ENCODE measurements at places on chromosomes 6 and 20. TPM values are rescaled to one million over a fixed set of nuclear protein-coding genes. Genes with fewer than 3 reads are reported as not detected.

- H3K27ac ChIP-seq, result peak overlapping the region; percentile 15
- no peaks in the 10 kb centered on the region for H3K27me3 ChIP-seq
- no peak overlapping the region for H3K4me3 ChIP-seq
- DNase-seq, result no peak
These were observed 1.4 kb upstream of the EEF1A2 start for GRCh38 chr20:63500151-63500901.

- no peaks in the 10 kb centered on the region for H3K27me3 ChIP-seq
- H3K4me1 ChIP-seq, result peaks cover 47% of the 10 kb centered on the region
- H3K4me3 ChIP-seq, result no peak overlapping the region
- H3K27ac ChIP-seq, result peak overlapping the region; percentile 3
These were observed 13.6 kb downstream of the FGD2 start for GRCh38 chr6:37019065-37019450.

DNA sequence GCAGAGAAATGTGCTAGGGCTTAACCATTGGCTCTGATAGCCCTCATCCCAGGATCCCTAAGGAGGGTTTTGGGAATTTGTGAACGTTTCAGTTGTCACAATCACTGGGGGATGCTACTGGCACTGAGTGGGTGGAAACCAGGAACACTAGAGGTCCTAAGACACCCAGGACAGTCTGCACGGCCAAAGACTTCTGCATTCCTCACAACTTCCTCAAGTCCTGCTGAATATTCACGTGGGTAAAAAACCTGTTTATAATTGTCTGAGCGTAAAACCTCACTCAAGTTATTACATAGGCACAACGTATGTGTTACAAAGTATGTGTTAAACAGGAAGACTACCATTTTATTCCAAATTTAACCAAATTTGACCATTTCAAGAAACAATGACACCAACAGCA, 52.4 kb downstream of the GMDS start:
- H3K27ac ChIP-seq, result no peak overlapping the region
- no peaks in the 10 kb centered on the region for H3K36me3 ChIP-seq
- DNase-seq, result no peak
- no peak overlapping the region for H3K4me3 ChIP-seq
- peaks cover 10% of the 10 kb centered on the region for H3K4me1 ChIP-seq

- no peak overlapping the region for H3K27ac ChIP-seq
- no peaks in the 10 kb centered on the region for H3K4me1 ChIP-seq
- no peaks in the 10 kb centered on the region for H3K36me3 ChIP-seq
- H3K27me3 ChIP-seq, result no peaks in the 10 kb centered on the region
- DNase-seq, result no peak
These were observed 957.5 kb upstream of the EPHA7 start for GRCh38 chr6:94376876-94377275.

DNA sequence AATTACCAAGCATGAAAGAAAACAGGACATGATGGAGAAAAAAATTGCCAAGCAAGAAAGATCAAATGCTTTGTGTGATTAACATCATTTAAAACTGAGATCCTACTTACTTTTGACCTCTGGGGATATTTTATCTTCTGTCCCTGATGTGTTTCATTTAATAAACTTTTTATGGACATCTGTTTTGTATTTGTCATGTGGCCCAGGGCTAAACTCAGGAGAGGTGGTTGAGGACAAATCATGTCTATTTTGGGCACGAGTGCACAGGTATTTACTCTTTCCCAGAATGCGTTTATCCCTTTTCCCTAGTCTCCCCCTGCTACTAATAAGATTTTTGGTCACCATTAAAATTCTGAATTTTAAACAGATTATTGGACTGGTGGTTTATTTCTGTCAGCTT, 128.2 kb downstream of the NCOA3 start:
- H3K27ac ChIP-seq, result no peak overlapping the region
- DNase-seq, result no peak
- no peaks in the 10 kb centered on the region for H3K36me3 ChIP-seq
- H3K4me3 ChIP-seq, result no peak overlapping the region
- H3K4me1 ChIP-seq, result no peaks in the 10 kb centered on the region

DNA sequence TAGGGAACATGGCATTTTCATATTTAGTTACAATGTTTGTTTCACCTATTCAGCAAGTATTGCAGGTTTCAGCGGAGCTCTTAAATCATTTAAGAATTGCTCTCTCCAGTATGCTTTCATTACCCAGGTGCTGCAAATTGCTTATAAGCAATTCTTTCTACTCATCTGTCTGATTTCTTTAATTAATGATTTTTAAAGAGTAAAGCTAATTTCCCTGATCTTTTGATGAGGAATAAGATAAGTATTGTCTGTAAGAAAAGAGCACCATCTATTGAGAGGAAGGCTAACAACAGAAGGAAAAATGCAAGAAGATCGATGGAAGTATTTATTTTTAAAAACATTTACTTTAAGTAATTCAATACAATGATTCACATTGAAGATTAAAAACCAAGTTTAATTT, 2.0 kb downstream of the OPRM1 start:
- no peak for DNase-seq
- no peaks in the 10 kb centered on the region for H3K36me3 ChIP-seq
- no peaks in the 10 kb centered on the region for H3K4me1 ChIP-seq
- no peak overlapping the region for H3K27ac ChIP-seq
- H3K4me3 ChIP-seq, result no peak overlapping the region
- peaks cover 7% of the 10 kb centered on the region for H3K27me3 ChIP-seq

DNA sequence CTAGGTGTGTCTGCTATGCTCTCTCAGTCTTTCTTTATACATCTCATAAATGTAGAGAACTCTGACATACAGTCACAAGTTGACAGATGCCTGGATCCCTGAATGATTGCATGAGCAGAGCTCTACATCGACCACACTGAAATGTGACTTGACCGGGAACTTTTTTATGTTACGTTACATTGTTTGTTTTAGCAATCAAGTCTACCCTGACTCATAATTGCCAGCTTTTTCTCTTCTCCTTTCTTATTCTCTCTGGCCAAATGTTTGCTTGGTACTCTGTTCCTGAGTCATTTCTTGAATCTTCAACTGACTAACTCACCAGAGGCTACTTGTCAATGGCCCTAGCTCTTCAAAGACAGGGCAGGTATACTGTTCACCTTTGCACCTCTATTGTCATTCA, 213.6 kb upstream of the DTNBP1 start:
- no peak overlapping the region for H3K4me3 ChIP-seq
- no peaks in the 10 kb centered on the region for H3K27me3 ChIP-seq
- no peak overlapping the region for H3K27ac ChIP-seq
- no peak for DNase-seq

GRCh38 chr20:1390581-1391403, 2.1 kb downstream of the FKBP1A start:
- H3K4me3 ChIP-seq, result peak overlapping the region; percentile 99
- H3K27me3 ChIP-seq, result no peaks in the 10 kb centered on the region
- peaks cover 13% of the 10 kb centered on the region for H3K4me1 ChIP-seq
- H3K27ac ChIP-seq, result no peak overlapping the region
- H3K36me3 ChIP-seq, result 0 out of 2 replicates have a peak, but pooled peaks cover 2% of the 10 kb centered on the region

GRCh38 chr20:32040142-32040953, 11.7 kb upstream of the HCK start:
- no peak overlapping the region for H3K4me3 ChIP-seq
- DNase-seq, result no peak
- H3K27ac ChIP-seq, result no peak overlapping the region
- peaks cover 30% of the 10 kb centered on the region for H3K27me3 ChIP-seq
- H3K4me1 ChIP-seq, result no peaks in the 10 kb centered on the region

DNA sequence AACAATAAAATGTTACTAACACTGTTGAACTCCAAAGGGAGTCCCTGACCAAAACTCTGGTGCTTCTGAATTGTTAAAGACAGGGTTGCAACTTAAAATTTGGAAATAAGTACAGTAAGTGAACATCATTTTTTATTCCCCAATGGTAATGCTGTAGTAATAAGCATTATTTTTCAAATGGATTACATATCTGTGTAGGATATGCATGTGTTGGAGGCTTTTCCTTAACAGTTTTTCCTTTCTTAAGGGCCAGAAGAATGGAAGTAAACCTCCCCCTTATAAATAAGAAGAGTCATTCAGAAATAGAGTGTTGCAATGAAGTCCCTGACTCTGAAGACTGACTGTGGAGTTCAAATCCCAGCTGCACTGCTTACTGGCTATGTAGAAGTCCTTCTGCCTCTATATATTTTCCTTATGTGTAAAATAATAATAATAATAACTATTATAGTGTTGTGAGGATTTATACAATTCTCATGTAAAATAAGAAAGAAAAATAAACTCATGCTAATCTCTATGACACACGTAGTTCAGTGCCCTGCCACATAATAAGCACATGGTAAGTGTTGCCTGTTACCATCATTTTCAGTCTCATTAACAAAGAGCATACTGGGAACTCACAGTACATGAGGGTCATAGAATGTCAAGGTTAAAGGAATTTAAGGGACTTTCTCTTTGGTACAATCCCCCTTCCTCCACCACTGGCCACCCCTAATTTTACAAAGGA, 129.8 kb upstream of the SMLR1 start:
- no peaks in the 10 kb centered on the region for H3K27me3 ChIP-seq
- no peak overlapping the region for H3K27ac ChIP-seq
- no peak overlapping the region for H3K4me3 ChIP-seq
- DNase-seq, result no peak
- no peaks in the 10 kb centered on the region for H3K36me3 ChIP-seq

GRCh38 chr6:22271081-22271480, 25.8 kb downstream of the PRL start:
- H3K27me3 ChIP-seq, result no peaks in the 10 kb centered on the region
- H3K36me3 ChIP-seq, result no peaks in the 10 kb centered on the region
- DNase-seq, result no peak
- H3K4me1 ChIP-seq, result no peaks in the 10 kb centered on the region
- H3K27ac ChIP-seq, result no peak overlapping the region

GRCh38 chr20:11200423-11200822, 526.6 kb upstream of the JAG1 start:
- H3K27ac ChIP-seq, result no peak overlapping the region
- no peaks in the 10 kb centered on the region for H3K36me3 ChIP-seq
- no peaks in the 10 kb centered on the region for H3K4me1 ChIP-seq
- DNase-seq, result no peak
- no peaks in the 10 kb centered on the region for H3K27me3 ChIP-seq

- no peaks in the 10 kb centered on the region for H3K36me3 ChIP-seq
- no peak for DNase-seq
- H3K4me1 ChIP-seq, result 0 out of 2 replicates have a peak, but pooled peaks cover 3% of the 10 kb centered on the region
- H3K27ac ChIP-seq, result no peak overlapping the region
- H3K4me3 ChIP-seq, result no peak overlapping the region
These were observed 55.9 kb upstream of the NAA20 start for GRCh38 chr20:19961293-19961692.

DNA sequence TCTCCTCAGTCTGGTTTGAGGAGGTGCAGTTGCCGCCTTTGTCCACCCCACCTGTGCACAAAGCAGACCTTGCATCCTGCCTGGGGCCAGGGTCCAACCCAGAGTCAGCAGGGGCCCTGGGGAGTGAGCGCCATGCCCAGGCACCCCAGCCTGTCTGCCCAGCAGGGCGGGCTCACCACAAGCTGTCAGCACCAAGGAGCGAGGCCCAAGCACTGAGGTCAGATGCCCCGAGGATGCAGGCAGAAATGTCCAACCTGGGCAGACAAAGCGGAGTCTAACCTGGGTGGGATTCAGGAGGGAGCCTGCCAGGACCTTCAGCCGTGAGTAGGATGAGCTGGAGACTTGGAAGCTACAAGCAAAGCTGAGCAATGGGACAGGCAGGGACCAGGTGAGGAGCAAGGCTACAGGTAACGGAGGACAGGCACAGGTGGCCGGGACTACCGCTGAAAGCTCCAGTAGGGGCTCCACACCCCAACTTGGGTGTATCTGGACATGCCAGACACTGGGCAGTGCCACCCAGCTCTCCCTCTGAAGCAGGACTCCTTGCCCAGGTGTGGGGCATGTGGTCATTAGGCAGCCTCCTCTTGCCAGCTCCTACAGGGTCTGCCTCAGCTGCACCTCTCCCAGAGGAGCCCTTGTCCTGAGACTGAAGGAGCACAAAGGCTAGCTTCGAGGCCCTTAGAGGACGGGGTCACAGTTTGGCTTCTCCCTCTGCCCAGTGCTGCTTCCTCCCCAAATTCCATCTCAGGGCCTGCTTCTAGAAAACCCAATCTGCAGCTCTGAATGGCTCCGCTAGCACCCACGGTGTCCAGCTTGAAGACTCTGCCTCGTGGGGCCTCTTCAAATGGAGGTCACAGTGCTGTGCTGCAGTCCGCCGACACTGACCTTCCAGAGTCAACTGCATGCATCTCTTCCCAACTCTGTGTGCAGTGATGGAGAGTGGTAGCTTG, 210.6 kb upstream of the CDYL start:
- no peak overlapping the region for H3K27ac ChIP-seq
- no peaks in the 10 kb centered on the region for H3K27me3 ChIP-seq
- H3K4me3 ChIP-seq, result no peak overlapping the region
- no peak for DNase-seq
- no peaks in the 10 kb centered on the region for H3K36me3 ChIP-seq

- H3K27ac ChIP-seq, result no peak overlapping the region
- H3K4me1 ChIP-seq, result no peaks in the 10 kb centered on the region
- peaks cover 58% of the 10 kb centered on the region for H3K27me3 ChIP-seq
These were observed 52.6 kb downstream of the BMP5 start for GRCh38 chr6:55822815-55823214.

DNA sequence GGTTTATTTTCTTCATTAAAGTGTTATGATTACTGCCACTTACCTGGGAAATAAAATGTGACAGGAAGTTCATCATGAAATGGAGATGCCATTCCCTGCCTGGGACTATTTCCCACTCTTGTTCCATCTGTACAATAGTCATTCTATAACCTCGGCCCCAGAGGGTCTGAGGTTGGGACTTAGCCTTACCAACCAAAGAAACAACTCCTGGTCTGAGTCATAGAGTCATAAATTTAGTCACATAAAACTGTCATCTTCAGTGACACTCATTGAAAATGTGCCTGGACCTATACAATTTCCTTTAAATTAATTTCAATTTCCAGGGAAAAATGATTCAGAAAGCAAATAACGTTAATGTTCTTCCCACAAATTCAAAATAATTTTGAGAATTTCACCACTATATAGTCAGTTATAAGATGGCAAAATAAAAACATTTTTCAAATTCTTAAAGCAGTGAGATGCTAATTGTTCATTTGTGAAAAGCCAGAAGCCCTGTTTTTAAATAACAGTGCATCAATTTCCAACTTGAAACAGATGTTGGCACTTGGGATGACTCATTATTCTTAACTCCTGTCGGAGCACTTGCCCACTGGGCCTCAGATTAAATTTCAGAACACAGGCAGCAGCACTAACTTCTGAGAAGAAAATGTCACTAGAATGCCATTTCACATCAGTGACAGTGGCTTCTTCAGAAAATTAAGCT, 201.2 kb upstream of the SMLR1 start:
- peaks cover 9% of the 10 kb centered on the region for H3K36me3 ChIP-seq
- H3K27ac ChIP-seq, result peak overlapping the region; percentile 79
- H3K27me3 ChIP-seq, result no peaks in the 10 kb centered on the region
- H3K4me1 ChIP-seq, result peaks cover 14% of the 10 kb centered on the region
- peak; percentile 71 for DNase-seq

Gene TRAPPC3L
- total RNA-seq, result not detected

Gene LPA
- not detected for total RNA-seq

Gene ENPP4
- total RNA-seq, result 9.6 TPM

Gene MYLIP
- 10.6 TPM for total RNA-seq

Measured in HCT116 (cell line).